ENCODE measurements at places on chromosomes 6 and 20. TPM values are rescaled to one million over a fixed set of nuclear protein-coding genes. Genes with fewer than 3 reads are reported as not detected.
A peak's percentile ranks its signal among the peaks of the same experiment; 100 is the strongest.

Gene LY6G6D
- not detected for total RNA-seq

Gene FOXF2
- 0.17 TPM for total RNA-seq

Gene TOP1
- 129 TPM for total RNA-seq

Gene KHDC1L
- total RNA-seq: not detected

- H3K4me1 ChIP-seq: no peaks in the 10 kb centered on the region
- no peak overlapping the region for H3K4me3 ChIP-seq
- no peak for DNase-seq
These were observed 33.0 kb downstream of the BACH2 start for GRCh38 chr6:90263633-90264032.

DNA sequence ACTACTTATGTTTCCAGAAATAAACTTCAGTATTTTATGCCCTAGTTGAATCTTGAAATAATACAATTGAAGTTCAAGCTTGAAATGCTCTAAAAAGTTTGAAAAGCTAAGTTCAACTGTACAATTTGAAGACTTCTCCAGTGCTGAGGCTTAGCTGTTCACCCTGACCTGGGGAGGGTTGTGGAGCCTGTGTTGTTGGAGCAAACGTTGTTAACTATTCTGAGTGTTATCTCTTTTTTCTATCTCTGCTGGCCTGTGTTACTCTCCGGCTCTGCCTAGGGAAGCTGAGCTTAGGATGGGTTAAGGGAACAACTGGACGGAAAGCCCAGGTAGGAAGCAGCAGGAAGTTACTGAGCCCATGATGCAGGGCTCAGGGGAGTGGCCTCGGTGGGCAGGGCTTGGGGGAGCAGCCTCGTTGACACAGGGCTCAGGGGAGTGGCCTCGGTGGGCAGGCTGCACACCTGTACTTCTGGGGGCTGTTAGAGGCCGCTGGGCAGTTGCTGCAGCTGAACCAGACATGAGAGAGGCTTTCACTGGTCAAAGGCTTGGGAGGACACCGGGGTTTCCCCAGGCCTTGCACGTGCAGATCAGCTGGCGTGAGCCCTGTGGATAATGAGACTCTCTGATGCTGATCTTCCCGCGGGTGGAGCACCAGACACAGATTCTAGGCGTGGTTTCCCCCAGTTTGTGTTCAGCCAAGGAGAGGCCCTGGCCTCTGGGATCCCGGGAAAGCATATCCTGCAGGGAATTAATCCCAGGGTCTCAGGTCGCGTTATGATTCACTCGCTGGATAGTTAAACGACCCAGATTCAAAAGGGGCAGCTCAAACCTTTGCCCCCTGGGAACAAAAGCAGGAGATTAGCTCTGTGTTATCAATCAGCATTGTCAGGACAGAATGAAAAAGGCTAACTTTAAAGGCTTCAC is 58.9 kb downstream of the ERMARD start:
- H3K36me3 ChIP-seq: no peaks in the 10 kb centered on the region
- no peak overlapping the region for H3K27ac ChIP-seq
- H3K27me3 ChIP-seq: peaks cover 31% of the 10 kb centered on the region

GRCh38 chr6:33597551-33598322 is 17.7 kb upstream of the BAK1 start:
- no peak overlapping the region for H3K4me3 ChIP-seq
- H3K27me3 ChIP-seq: no peaks in the 10 kb centered on the region
- no peak overlapping the region for H3K27ac ChIP-seq
- DNase-seq: no peak

- no peak overlapping the region for H3K4me3 ChIP-seq
- H3K27ac ChIP-seq: no peak overlapping the region
- DNase-seq: no peak
These were observed 19.1 kb downstream of the ABRACL start for GRCh38 chr6:139047677-139048076.

DNA sequence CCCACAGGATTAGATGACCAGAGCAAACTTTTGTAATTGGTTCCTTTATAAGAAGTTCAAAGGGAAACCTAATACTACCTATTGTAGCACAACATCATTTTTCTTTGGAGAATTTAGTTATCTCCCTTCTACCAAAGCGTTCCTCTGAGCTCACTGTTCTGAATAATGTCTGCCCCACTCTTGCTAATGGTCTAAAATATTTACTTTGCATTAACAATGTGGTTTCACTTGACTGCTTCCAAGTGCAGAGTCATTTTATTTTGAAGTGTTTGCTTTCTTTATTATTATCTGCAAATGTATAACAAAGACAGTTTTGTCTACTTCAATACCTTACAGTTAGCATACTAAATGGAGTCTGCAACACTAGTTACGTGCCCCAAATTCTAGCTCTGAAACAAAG is 15.0 kb downstream of the TRAPPC3L start:
- H3K36me3 ChIP-seq: no peaks in the 10 kb centered on the region
- peaks cover 27% of the 10 kb centered on the region for H3K27me3 ChIP-seq
- no peak for DNase-seq
- H3K27ac ChIP-seq: no peak overlapping the region

DNA sequence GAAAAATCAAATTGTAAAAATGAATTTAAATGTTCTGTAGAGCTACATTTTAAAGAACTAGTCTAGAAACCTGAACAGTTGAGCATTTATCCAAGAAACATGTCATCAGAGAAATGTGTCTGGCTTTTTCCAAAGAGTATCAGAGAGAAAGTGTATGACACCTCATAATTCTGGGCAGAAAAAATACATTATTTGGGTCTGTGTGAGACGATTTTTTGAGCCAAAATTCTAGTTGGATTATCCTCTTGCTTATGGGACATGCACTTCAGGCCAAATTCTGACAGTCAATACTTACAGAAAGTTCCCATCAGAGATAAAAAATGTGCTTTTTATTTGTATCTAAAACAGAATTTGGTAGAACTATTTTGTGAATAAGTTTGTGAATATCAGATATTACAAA is 1242.7 kb downstream of the EPHA7 start:
- H3K4me3 ChIP-seq: no peak overlapping the region
- no peaks in the 10 kb centered on the region for H3K27me3 ChIP-seq
- no peak for DNase-seq
- H3K4me1 ChIP-seq: no peaks in the 10 kb centered on the region

DNA sequence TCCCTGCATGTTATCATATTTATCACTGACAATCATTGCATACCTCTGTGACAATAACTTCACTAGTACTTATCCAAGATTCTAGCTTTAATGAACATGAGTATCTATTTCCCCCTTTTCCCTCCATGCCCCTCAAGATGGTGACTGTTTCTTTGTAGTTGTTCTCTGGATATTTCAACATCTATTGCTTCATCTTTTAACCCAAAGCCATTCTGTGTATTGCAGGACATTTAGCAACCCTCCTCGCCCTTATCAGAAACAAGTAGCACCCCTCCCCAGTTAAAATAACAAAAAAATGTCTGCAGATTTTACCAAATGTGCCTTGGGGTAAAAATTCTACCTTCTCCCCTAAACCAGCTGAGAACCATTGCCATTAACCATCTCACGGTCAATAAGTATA is 979.8 kb upstream of the MANEA start:
- H3K36me3 ChIP-seq: no peaks in the 10 kb centered on the region
- H3K27me3 ChIP-seq: no peaks in the 10 kb centered on the region
- no peaks in the 10 kb centered on the region for H3K4me1 ChIP-seq
- H3K27ac ChIP-seq: no peak overlapping the region
- no peak overlapping the region for H3K4me3 ChIP-seq

DNA sequence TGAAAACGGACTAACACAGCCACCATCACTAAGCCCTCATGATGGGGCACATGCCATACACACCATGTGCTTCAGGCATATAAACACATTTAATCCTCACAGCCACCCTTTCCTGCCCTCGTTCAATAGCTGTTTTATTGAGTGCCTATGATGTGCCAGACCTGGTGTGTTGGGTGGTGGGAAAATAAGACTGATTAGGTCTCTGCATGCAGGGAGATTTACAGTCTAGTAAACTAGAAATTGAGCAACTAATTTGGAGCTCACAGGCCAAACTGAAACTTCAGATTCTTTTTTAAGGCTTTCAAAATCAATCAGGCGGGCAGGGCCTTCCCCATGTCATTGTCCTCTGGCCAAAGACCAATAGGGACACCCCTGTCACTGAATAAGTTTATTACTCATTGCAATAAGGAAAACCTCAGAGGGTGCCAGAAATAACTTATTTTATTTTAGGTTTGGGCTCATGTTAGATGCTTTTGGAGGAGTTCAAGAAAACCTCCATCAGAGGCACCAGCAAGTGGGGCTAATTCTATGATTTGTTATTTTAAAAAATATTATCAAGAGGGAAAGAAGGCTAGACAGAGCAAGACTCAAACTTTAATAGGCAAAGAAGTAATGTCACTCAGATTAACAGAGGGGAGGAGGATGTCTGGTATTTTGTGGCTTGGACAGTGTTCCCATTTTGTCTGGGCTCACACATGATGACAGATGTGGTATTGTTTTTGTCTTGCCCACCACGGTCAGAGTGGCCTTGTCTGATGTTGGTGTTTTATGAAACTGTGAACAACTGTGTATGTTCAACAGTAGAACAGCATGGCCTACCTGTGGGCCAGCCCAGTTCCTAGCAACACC is 12.0 kb downstream of the ZFP64 start:
- H3K36me3 ChIP-seq: peaks cover 11% of the 10 kb centered on the region
- no peak overlapping the region for H3K27ac ChIP-seq
- no peaks in the 10 kb centered on the region for H3K4me1 ChIP-seq
- no peak overlapping the region for H3K4me3 ChIP-seq
- no peak for DNase-seq

DNA sequence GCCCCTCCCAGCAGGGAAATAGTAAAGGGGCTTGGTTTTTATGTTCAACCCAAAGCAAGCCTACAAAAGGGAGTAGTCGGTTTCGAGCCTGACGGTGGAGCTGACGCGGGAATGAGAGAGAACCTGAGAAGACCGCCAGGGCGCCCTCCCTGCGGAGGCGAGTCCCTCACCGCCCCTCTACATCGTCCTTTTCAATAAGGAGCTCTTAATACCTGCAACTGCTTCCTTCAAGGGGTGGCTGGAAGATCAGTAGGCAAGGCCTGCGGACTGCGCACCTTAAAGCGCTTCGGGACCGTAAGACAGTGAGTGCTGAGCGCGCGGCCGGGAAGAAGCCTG is 709 bp upstream of the ZNF76 start:
- H3K4me1 ChIP-seq: peaks cover 33% of the 10 kb centered on the region
- H3K36me3 ChIP-seq: peaks cover 29% of the 10 kb centered on the region
- H3K27me3 ChIP-seq: no peaks in the 10 kb centered on the region
- peak; percentile 62 for DNase-seq
- H3K27ac ChIP-seq: peak overlapping the region; percentile 99

GRCh38 chr6:74735304-74735703 is 470.5 kb downstream of the COL12A1 start:
- no peak overlapping the region for H3K4me3 ChIP-seq
- no peak for DNase-seq
- peaks cover 10% of the 10 kb centered on the region for H3K4me1 ChIP-seq
- no peak overlapping the region for H3K27ac ChIP-seq
- H3K27me3 ChIP-seq: no peaks in the 10 kb centered on the region

- H3K4me3 ChIP-seq: no peak overlapping the region
- H3K4me1 ChIP-seq: no peaks in the 10 kb centered on the region
These were observed 73.8 kb downstream of the SASH1 start for GRCh38 chr6:148416330-148416965.

DNA sequence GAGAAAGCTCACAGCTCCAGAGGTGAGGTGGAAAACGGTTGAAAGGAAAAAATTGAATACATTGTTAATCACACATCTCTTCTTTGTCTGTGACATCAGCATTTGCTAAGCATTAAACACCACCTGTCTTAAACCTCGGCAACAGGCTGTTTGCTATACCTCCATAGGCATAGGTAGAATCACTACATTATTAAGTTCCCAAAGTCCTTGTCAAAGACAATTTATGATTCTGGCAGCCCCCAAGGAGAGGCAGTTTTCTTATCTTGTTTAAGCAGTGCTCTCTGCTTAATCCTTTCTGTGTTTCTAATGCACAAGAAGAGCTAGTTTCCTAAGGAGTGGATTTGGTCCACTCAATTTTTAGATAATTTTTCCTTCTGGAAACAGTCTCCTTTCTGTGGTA is 249.7 kb downstream of the NKAIN2 start:
- H3K36me3 ChIP-seq: no peaks in the 10 kb centered on the region
- H3K27me3 ChIP-seq: no peaks in the 10 kb centered on the region
- H3K4me3 ChIP-seq: no peak overlapping the region
- no peak overlapping the region for H3K27ac ChIP-seq
